ENCODE measurements at places on chromosomes 13 and 19.

DNA sequence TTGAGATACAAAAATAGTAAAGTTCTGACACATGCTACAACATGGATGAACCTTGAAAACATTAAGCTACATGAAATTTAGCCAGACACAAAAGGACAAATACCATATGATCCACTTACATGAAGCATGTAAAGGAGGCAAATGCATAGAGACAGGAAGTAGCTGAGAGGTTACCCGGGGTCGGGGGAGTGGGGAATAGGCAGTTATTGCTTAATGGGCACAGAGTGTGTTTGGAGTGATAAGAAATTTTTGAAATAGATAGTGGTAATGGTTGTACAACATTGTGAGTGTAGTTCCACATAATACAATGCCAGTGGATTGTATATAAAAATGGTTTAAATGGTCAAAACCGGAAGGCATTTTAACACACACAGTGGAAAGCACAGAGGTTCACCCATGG is 4.3 kb downstream of the N4BP2L1 start:
- DNase-seq, result no peak

- no peak for DNase-seq
Observed at GRCh38 chr13:66951426-66951825, 278.7 kb downstream of the PCDH9 start.

DNA sequence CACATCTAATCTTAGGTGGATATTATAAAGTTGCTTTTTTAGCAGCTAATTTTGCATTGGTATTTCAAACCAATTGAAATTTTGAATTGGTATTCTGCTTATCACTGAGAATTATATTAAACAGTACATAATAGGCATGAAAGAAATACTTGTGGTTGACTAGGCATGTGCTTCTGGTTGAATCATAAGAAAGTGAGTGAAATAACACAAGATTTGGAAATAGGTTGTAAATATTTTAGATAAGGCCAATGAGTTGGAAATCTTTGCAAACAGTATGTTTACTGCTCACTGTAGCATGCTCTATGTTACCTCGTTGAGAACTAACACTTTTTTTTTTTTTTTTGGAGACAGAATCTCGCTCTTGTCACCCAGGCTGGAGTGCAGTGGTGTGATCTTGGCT is 66.8 kb upstream of the RFC3 start:
- no peak for DNase-seq

DNA sequence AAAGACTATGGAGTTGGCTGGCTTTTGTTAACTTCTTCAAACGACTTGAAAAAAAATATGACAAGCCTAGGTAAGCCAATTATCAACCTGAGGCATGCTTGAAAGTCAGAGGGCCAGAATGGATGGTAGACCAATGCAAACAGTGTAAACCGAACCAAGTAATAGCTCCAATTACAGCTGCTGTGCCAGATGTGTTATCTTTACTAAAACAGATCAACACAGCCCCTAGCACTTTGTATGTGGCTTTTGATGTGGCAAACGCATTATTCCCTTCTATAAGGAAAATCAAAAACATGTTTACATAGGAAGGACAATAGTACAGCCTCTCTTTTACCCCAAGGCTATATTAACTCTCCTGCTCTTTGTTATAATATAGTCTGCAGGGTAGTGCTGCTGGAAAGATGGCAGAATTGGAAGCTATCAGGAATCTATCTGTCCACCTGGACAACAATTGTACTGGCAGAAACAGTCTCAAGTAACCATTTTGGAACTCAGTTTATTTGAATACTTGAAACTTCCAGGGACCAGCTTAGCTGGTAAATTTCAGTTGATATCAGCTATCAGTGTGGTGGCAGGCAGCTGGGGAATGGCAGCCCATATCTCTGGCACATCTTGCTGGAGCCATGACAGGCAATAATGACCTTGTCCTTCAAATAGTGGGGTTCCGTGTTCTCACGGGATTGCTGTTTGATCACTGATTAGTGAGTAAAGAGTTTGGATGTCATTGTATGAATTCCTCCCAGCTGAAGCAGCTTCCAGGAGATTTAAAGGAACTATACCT is 144.4 kb upstream of the WASF3 start:
- DNase-seq, result no peak

- peak; percentile 18 for DNase-seq
Observed at GRCh38 chr19:46990991-46991676, 28.5 kb upstream of the NPAS1 start.

GRCh38 chr13:102784483-102784882 is 10.9 kb upstream of the TEX30 start:
- no peak for DNase-seq

- no peak for DNase-seq
Observed at GRCh38 chr19:55261671-55262126, 2.9 kb upstream of the PPP6R1 start.

DNA sequence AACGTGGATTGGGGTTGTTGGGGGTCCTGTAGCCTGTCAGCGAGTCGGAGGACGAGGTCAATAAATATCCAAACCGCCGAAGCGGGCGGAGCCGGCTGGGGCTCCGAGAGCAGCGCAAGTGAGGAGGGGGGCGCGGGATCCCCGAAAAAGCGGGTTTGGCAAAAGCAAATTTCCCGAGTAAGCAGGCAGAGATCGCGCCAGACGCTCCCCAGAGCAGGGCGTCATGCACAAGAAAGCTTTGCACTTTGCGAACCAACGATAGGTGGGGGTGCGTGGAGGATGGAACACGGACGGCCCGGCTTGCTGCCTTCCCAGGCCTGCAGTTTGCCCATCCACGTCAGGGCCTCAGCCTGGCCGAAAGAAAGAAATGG is 754 bp upstream of the SIX5 start:
- DNase-seq, result no peak

DNA sequence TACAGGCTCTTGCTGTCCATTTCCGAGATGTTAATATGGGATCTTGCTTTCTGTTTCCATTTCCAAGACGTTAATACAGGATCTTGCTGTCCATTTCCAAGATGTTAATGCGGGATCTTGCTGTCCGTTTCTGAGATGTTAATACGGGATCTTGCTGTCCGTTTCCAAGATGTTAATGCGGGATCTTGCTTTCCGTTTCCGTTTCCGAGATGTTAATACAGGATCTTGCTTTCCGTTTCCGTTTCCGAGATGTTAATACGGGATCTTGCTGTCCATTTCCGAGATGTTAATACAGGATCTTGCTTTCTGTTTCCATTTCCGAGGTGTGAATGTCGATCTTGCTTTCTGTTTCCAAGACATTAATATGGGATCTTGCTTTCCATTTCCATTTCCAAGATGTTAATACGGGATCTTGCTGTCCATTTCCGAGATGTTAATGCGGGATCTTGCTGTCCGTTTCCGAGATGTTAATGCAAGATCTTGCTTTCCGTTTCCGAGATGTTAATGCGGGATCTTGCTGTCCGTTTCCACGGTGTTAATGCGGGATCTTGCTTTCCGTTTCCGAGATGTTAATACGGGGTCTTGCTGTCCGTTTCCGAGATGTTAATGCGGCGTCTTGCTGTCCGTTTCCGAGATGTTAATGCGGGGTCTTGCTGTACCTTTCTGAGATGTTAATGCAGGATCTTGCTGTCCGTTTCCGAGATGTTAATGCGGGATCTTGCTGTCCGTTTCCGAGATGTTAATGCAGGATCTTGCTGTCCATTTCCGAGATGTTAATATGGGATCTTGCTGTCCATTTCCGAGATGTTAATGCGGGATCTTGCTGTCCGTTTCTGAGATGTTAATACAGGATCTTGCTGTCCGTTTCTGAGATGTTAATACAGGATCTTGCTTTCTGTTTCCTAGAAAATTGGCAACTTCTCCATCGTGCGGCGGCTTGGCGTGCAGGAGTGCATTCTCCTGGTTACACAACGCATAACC is 38.3 kb downstream of the PEX11G start:
- no peak for DNase-seq

DNA sequence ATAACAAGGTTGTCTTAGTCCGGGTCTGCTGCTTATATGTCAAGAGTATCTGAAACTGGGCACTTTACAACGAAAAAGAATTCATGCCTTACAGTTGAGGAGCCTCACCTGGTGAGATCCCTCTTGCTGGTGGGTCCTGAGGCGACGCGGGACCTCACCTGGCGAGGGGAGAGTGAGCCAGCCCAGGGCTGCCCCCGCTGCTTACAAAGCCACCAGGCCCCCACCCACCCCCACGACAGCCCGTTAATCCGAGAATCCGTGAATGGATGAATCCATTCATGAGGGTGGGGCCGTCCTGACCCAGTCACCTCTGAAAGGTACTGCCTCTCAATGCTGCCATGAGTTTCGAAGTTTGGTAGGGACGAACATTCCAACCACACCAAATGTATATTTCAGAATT is 54.0 kb upstream of the F7 start:
- DNase-seq, result no peak

GRCh38 chr19:27794494-27795042 is 1418.4 kb downstream of the UQCRFS1 start:
- DNase-seq, result no peak

- no peak for DNase-seq
Observed at GRCh38 chr13:69391756-69392155, 715.9 kb upstream of the ATXN8OS start.

DNA sequence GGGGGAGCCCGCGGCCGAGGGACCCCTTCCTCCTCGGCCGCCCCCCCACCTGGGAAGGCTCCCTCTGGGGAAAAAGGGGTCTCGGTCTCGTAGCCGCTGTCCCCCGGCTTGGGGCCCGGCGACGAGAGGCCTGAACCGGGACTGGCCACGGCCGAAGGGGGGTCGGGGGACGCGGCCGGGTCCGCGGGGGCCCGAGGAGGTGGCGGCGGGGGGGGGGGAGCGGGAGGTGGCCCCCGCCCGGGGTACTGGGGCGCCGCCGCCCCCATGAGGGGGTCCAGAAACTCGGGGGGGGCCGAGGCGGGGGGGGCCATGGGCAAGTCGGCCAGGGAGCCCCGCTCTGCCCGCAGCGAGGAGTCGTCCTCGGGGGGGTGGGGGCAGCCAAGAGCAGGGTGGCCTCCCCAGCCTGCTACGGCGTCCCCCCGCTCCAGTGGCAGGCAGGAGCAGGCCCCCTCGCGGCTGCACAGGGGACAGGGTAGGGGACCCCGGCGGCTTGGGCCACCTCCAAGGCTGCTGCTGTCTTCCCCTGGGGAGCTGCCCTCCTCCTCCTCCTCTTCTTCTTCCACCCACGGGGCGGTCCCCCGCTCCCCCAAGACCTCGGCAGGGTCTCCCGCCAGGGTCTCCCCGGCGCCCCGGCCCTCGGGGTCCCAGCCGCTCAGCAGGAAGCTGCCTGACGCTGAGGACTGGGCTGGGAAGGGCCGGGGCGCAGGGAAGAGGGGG is 12.9 kb downstream of the LMTK3 start:
- DNase-seq, result no peak

DNA sequence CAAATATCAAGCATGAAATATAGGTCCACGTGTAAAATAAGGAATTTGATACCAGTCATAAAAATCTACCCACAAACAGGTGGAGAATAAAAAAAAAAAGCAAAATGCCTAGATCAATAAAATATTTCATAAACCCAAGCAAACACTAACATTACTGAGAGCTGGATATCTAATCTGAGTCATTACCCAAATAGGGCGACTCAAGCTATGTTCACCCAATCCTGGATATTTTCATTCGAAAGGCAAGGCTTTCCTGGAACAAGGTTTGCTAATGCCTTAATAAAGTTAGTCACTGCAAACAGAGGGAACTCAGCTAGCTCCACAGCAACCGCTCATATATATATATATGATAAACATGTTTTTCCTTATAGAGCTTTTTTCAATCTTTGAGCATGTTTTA is 33.5 kb upstream of the TM9SF2 start:
- no peak for DNase-seq

GRCh38 chr13:110652764-110653163 is 37.4 kb downstream of the NAXD start:
- no peak for DNase-seq

DNA sequence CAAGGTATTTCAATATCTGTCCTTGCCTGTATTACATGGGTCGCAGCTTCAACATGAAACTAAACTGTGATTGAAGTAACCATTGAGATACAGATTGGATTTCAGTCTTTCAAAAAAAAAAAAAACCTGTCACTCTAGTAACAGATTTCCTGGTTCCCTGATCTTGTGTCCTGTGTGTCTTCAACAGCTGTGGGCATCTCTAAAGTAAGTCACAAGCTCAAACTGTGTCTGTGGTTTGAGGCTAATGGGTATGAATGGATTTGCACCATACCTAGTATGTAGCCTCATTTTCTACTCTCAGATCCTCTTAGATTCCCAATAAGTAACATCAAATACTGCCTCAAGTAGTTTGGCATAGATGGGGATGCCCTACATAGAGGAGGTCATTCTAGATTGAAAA is 300.1 kb downstream of the COG6 start:
- DNase-seq, result no peak

DNA sequence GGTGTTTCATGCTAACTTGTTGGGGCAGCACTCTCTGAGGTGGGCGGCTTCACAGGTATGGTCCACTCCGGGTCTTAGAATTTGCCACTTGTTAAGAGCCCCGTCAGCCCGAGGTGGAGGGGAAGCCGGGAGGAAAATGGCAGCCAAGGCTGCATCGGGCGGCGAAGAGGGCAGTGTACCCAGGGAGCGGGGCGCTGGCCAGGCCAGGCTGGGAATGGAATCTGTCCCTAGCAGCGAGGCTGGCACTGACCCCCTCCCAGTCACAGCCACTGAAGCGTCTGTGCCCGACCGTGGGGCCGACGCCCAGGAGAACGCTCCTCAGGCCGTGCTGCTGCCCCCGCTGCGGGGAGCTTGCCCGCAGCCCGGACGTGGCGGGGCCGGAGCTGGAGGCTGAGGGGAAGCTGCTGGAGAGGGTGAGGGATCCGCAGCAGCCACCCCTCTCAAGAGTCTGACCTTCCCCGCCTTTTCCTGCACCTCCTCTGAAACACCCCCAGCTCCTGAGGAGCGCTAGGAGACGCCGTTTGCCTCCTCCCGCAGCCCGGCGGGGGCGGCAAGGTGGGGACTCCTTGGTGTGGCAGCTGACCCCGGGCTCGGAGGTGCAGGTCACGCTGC is 313.8 kb upstream of the SPRY2 start:
- no peak for DNase-seq

- no peak for DNase-seq
Observed at GRCh38 chr13:34210341-34210740, 392.4 kb downstream of the RFC3 start.

- DNase-seq, result peak; percentile 73
Observed at GRCh38 chr19:13849991-13850909, 26.7 kb upstream of the NANOS3 start.

- DNase-seq, result no peak
Observed at GRCh38 chr19:49888510-49888824, 8.2 kb downstream of the IL4I1 start.

DNA sequence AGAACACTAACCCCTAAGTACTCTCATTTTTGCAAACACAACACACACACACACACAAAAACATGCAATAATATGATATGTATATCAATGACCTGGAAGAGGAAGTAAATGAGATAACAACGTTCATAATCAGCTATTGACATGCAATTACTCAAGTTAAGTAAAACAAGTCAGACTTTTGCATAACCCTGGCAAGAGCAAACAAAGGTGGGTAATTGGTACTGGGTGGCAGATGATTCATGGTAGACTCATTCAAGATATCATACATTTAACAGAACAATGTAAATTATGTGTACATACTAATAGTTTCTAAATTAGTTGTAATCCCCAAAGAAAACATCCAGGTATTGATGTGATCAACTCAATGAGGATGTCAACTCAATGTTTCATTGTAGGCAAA is 508.8 kb downstream of the DACH1 start:
- DNase-seq, result no peak

- no peak for DNase-seq
Observed at GRCh38 chr13:98014766-98015165, 61.3 kb downstream of the IPO5 start.

All from stimulated activated CD4-positive, alpha-beta T cell treated with anti-CD3 and anti-CD28 coated beads, TNF-alpha, amount 100 ng/mL, for 24 hours (primary cell).